ENCODE measurements at places on chromosomes 13 and 19.

DNA sequence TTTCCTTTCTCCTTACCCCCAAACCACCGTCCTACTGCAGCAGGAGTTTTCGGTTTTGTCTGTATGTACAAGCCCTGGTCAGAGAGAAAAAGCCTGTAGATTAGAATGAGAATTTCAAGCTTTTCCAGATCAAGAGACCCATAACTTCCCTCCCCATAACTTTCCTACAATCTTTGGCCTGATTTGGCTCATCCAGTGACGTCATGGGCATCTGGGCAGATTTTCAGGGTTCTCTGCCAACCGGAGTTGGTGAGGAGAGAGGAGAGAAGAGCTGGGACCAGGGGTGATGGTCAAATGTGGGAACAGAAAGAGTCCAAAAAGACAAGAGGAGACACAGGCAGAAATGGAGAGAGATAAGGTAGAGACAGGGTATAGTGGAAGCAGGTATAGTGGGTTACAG lies 10.5 kb downstream of the IZUMO2 start:
- no peak for DNase-seq

- peak; percentile 66 for DNase-seq
Measured at GRCh38 chr19:39407660-39408391, 1.2 kb downstream of the ZFP36 start.

- DNase-seq, result peak; percentile 69
Measured at GRCh38 chr13:98653463-98653985, 76.6 kb upstream of the STK24 start.

GRCh38 chr13:29421118-29421517 lies 174.4 kb downstream of the SLC7A1 start:
- DNase-seq, result no peak

DNA sequence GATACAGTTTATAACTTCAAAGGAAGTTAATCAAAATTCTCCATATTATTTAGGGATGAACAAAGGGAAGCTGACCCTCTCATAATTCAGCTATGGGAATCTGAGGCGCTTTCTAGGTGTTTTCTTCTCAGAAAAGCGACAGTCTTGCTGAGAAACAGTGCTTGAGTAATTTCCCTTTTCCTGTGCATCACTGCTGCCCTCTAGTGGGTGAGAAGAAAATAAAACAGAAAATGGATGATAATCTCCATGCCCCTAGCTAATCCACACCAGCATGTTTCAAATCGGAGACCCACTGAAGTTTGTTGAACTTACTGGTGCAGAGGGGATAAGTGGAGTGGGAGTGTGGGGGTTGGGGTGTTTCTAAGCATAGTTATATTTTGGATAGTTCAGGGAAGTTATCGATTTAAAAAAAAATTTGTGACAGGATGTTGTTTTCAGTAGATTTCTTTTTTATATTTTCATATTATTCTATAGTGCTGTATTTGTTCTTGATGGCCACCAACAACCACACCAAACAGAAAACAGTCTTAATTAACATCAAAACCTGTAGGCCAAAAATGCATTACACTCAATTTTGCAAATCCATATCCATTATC lies 21.4 kb downstream of the LCP1 start:
- peak; percentile 49 for DNase-seq

DNA sequence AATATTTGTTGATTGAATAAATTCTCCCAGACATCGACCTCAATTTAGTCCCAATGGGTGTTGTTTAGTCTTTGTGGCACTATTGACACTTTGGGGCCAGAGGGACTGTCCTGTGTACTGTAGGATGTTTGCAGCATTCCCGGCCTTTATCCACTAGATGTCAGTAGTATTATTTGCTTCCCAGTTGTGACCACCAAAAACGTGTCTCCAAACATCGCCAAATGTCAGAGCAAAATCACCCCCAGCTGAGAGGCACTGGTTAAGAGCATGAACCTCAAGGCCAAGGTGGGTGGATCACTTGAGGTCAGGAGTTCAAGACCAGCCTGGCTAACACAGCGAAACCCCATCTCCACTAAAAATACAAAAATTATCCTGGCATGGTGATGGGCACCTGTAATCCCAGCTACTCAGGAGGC lies 15.4 kb downstream of the NLRP12 start:
- no peak for DNase-seq
